NCI-H446 treated with DMSO at 0.1 percent for 48 hours (cell line): ENCODE measurements at places on chromosomes 5 and 9.

- no peak for DNase-seq
These were observed 344.6 kb upstream of the EDIL3 start for GRCh38 chr5:84729326-84729725.

DNA sequence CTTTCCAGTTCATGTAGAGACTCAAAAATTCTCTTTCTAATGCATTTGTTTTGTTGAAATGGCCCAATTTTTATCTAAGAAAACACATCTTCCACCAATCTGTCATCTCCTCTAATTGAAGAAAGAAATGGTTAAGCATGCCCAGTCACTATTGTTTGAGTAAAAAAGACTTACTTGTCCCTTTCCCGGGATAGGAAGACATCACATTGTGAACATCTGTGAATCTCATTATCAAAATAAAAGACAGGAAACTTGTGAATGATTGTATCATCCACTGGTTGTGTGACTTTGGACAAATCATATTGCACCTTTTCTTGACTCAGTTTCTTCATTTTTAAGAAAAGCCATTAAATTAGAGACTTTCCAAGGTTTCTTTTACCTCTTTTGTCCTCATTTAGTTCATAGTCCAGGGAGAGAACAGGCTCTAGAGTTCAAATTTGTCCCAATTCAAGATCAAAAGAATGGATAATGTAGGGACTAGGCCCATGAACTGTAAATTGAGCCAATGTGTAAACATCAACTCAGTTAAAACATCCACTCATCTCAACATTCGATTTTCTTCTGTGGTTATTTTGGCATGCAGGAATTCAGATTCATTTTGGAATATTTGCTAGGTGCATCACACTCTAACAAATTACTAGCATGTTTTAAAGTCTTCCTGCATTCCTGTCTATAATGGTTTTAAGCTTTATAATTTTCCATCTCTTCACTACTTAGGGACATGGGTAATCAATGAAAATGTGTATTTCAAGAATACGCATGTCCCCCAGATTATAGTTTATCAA, 838.0 kb upstream of the WWC1 start:
- DNase-seq: no peak

DNA sequence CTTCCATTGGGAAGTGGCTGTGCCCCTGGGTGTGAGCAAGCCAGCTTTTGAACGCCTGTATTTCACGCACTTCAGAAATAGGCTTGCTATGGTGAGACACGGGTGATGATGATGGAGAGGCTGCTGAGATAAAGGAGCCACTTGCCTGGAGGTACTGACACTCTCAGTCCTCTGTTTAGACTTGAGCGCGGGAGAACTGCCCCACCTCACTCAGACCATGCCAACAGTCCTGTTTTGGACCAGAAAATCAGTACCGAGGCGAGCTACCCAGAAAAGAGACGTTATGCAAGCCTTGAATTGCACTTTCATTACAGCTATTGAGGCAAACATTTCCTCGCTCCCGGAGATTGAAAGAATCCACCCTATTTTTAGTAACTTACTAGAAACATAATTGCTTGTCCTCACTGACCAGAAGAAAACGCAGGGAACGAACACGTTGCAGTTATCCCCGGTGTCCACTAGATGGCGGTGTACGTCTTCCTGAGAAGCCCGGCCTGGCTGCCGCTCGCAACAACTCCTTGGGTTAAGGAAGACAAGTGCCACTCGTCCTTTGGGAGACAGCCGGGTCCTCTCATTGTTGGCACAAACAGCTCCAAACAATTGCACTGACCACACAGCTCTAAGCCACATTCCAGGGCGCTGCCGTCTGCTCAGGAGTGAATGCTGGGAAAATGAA, 142.4 kb downstream of the PSAT1 start:
- DNase-seq: no peak

GRCh38 chr5:115170134-115170928, 623 bp upstream of the TRIM36 start:
- DNase-seq: no peak

- no peak for DNase-seq
These were observed 120.9 kb downstream of the CDC42SE2 start for GRCh38 chr5:131384616-131385214.

GRCh38 chr9:33350310-33350709, 52.1 kb downstream of the AQP7 start:
- no peak for DNase-seq

- DNase-seq: no peak
These were observed 1.9 kb downstream of the DAPK1 start for GRCh38 chr9:87499424-87500017.

DNA sequence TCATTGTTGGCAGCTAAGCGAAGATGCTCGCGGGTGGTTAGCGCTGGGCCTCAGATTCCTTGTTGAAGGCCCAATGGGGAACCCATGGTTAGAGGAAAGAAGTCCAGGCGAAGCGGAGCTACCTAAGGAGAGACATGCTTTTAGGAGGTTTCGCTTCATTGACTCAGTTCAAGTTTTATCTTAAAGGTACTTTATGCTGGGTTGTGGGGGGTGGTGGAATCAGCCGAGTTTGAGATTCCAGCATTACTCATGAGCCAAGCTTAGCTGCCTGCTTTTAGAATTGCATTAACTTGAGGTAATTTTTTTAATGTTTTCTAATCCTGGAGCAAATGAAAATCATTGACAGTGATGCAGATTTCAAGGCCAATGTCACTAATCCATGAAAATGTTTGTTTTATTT, 16.1 kb downstream of the MEGF10 start:
- no peak for DNase-seq

DNA sequence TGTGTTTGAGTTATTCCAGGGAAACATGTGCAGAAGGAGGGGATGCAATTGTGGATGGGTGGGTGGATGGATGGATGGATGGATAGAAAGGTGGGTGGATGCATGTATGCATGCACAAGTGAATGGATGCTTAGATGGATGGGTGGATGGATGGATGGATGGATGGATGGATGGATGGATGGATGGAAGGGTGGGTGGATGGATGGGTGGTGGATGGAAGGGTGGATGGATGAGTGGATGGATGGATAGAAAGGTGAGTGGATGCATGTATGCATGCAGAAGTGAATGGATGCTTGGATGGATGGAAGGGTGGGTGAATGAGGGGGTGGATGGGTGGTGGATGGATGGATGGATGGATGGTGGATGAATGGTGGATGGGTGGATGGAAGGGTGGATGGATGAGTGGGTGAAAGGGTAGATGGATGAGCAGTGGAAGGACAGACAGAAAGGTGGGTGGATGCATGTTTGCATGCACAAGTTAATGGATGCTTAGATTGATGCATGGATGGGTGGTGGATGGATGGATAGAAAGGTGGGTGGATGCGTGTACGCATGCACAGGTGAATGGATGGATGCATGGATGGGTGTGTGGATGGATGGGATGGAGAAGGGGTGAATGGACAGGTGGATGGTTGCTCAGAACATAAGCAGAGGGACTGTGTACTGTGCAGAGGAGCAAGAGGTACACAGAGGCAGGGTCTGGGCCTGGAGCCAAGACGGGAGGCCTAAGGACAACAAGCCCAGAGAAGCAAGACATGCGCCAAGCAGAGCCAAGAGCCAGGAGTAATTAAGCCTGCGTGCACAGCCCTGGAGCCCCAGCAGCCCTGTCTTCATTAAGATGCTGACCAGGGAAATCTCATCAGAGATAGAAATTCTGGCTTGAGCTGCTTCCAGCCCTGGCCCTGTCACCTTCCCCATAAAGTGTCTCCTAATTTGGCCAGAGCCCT, 84.6 kb upstream of the PPP1R26 start:
- peak; percentile 20 for DNase-seq

- DNase-seq: no peak
These were observed 752 bp upstream of the ANKH start for GRCh38 chr5:14872070-14872989.

GRCh38 chr5:131846536-131846935, 49.7 kb upstream of the FNIP1 start:
- no peak for DNase-seq

GRCh38 chr5:2857837-2858236, 106.4 kb upstream of the IRX2 start:
- DNase-seq: no peak

- DNase-seq: no peak
These were observed 97.1 kb upstream of the TAF11L2 start for GRCh38 chr5:17400724-17401469.

DNA sequence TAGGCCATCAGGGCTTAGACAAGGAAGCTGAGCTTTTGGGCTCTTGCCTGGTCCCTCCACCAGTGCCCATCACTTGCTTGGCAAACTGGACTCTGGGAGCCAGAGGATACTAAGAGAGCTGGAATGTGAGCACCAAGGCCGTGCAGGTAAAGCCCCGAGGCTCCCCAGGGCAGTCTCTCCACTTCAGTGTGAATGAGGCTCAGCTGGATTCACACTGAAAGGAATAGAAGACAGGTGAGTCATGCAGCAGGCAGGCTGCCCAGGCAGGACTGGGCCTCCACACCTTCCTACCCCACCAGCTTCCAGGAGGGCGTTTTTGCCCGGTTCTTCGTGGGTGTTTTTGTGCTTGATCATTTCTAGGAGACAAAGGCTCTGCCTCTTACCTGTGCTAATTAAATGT, 7.3 kb upstream of the CTSV start:
- no peak for DNase-seq

- DNase-seq: no peak
These were observed 678 bp downstream of the SLC26A2 start for GRCh38 chr5:149961186-149961685.

- DNase-seq: no peak
These were observed 14.4 kb downstream of the ACTL7A start for GRCh38 chr9:108876425-108876824.

- peak; percentile 57 for DNase-seq
These were observed 63.2 kb downstream of the MED27 start for GRCh38 chr9:132016456-132016855.

- DNase-seq: no peak
These were observed 208.3 kb upstream of the MAP3K1 start for GRCh38 chr5:56607074-56607473.

DNA sequence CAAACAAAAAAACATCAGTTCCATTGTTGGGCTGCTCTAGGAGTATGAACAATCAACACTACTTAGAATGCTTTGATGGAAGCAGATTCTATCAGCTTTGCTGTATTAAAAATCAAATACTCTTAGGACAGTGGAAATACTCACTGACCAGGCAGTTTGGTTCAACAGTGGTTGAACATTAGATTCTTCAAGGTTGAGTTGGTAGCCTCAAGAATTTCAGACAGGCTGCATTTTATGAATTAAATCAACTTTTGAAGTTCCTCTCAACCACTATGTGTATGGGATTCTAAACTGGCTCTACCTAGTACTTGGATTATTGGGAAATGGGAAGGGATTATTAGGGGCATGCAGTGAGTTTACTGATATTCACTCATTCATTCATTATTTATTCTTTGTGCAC, 35.0 kb downstream of the ACTBL2 start:
- no peak for DNase-seq

GRCh38 chr5:14706615-14707021, 42.1 kb downstream of the OTULIN start:
- no peak for DNase-seq

DNA sequence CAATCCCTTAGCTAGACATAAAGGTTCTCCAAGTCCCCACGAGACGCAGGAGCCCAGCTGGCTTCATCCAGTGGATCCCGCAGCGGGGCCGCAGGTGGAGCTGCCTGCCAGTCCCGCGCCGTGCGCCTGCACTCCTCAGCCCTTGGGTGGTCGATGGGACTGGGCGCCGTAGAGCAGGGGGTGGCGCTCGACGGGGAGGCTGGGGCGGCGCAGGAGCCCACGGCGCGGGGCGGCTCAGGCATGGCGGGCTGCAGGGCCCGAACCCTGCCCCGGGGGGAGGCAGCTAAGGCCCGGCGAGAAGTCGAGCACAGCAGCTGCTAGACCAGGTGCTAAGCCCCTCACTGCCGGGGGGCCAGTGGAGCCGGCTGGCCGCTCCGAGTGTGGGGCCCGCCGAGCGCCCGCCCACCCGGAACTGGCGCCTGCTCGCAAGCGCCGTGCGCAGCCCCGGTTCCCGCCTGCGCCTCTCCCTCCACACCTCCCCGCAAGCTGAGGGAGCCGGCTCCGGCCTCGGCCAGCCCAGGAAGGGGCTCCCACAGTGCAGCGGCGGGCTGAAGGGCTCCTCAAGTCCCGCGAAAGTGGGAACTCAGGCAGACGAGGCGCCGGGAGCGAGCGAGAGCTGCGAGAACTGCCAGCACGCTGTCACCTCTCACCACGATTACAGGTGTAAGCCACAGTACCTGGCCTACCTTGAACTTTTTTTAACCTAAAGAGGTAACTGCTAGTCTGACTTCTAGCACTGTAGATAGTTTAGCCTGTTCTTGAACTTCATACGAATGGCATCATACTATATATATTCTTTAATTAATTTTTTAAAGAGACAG, 35.5 kb downstream of the PTGS1 start:
- no peak for DNase-seq

DNA sequence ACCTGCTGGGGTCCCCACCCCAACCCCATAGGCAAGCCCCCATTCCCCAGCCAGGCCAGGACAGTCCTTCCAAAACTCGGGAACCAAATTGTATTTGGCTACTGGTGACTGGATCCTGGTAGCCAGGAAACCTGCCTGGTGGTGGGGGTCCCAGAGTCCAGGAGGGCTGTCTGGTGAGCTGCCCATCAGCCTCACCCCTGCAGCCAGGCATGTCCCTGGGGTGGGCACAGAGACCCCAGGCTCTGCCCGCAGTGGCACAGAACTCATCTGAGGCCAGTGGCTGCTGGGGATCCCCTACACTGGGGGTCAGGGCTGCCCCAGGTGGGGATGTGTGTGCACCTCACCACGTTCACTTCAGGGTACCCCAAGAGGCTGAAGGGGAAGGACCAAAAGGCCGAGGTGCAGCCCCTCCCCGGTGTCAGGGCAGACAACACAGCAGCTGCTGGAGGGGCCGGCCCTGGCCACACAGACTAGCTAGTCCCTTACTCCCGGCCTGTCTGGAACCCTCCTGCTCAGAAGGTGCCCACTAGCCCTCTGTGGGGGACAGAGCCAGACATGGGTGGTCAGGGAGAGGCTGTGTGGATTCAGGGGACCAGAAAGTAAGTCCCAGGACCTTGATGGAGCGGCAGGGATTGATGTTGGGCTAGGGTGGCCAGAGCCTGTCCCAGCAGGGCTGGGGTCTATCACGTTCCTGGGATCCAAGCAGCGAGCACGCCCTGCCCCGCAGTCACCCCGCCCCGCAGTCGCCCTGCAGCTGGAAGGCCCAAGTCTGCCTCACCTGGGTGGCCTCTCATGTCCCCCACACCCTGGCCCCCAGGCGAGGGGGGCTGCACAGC, 91.5 kb downstream of the KCNT1 start:
- no peak for DNase-seq

GRCh38 chr5:79974886-79975285, 16.2 kb downstream of the MTX3 start:
- DNase-seq: no peak
